Brain (organoid and tissue), 16 donors: ENCODE measurements at places on chromosomes 4 and X. TPM values are rescaled to one million over a fixed set of nuclear protein-coding genes. Genes with fewer than 3 reads are reported as not detected.

The GPRASP3 gene
- 5.3 TPM for polyA plus RNA-seq

The MAGEB2 gene
- not detected for polyA plus RNA-seq

The PABPC5 gene
- 0.76 TPM for polyA plus RNA-seq

The AFP gene
- polyA plus RNA-seq = not detected

The MAML3 gene
- 9.4 TPM for polyA plus RNA-seq

The SHISA3 gene
- 0.37 TPM for polyA plus RNA-seq

The TEX13C gene
- polyA plus RNA-seq = not detected

- DNase-seq = peak; percentile 65
Measured at GRCh38 chr4:2837904-2838496, 5.6 kb upstream of the ADD1 start.

- no peak for DNase-seq
Measured at GRCh38 chr4:71498002-71498401, 159.2 kb downstream of the SLC4A4 start.

DNA sequence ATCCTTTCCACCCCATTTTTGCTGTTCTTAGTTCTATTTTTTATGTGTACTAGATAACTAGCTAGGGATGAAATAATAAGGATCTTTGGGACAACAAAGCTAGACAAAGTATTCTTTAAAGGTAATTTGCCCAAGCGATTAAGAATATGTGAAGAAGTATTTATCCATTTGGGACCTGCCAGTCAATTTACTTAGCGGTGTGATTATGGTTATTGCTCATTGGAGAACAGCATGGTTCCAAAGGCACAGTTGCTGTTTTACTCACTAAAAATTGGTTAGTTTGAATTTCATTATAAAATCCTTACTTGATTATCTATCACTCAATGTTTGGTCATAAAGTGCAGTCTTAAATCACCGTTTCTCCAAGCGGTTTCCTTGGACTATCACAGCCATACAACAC, 124.1 kb downstream of the SNCA start:
- no peak for DNase-seq

- peak; percentile 76 for DNase-seq
Measured at GRCh38 chr4:146638786-146639505, at the start of gene POU4F2. TSS of gene POU4F2 (plus strand) at chr4:146638893. CDS start at chr4:146639141, 248 bp downstream.

DNA sequence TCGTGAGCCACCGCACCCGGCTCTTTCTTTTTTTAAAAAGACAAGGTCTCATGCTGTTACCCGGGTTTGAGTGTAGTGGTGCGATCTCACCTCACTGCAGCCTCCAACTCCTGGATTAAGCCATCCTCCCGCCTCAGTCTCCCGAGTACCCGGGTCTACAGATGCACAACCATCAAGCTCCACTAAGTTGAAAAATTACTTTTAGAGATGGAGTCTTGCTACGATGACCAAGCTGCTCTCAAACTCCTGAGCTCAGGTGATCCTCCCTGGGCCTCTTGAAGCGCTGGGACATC, 2.0 kb downstream of the SLC25A6 start:
- no peak for DNase-seq

DNA sequence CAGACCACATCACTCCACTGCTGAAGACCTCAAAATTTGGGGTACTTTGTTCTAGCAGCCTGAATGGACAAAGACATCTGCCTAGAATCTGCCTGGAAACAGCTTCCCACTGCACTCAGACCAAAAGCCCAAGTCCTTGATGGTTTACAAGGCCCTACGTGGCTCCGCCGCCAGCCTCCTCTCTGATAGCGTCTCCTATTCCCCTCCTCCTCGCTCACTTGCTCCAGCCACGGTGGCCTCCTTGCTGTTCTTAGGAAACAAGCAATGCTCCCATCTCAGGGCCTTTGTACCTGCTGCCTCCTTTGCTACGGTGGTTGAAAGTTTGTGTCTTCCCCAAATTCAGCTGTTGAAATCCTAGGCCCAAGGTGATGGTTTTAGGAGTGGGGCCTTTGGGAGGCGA, 34.7 kb upstream of the SORCS2 start:
- no peak for DNase-seq

DNA sequence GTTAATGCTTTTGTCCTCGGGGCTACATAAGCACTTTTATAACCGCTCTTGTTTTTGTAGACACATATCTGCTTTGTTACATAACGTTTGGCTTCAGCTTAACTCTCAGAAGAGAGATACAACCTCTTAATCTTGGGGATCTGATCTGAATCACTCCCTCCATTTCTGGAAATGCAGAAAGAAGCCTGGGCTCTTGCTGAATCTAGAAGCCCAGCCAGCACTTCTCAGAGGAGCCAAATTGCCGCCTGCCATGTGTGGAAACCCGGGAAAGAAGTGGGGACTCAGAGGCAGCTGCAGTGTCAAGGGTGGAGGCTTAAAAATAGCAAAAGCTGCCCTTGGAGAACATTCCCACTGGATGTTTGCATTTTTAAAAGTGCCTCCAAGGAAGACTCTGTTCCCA, 69.3 kb upstream of the LDB2 start:
- DNase-seq = no peak

DNA sequence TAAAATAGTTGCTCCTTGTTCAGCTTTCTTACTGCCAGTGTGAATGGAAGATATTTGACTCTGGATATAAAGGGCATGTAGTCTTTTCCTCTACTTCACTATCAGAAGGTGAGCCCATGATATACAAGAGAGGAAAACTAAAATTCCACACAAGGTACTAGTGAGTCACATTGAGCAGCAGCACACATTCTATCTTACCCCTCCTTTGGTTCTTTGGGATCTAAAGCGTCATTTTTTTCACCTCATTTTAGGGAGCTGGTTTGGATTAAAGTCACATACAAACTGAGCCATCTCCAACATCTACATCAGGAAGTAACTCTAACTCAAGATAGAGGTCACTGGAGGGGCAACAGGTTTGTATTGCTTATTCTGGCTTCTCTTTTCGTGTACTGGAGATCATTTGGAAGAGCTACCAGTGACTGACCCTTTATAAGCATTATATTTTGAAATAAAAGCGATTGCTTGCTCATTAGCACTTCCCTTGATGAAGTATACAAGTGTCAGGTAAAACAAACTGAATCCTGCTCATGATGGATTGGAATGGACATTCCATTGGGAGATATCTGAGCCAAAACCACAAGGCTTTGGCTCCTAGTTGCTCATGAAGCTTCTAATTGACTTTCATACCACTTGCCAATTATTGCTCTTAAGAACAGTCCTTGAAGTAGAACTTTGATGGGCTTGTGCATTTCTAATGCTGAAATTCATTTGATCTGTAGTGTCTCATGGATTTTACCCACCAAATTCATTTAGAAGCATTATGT, 124.1 kb downstream of the SPCS3 start:
- DNase-seq = no peak

- DNase-seq = no peak
Measured at GRCh38 chr4:4182835-4183568, 43.7 kb downstream of the OTOP1 start.

GRCh38 chr4:125187226-125188176, 127.3 kb upstream of the FAT4 start:
- DNase-seq = no peak

DNA sequence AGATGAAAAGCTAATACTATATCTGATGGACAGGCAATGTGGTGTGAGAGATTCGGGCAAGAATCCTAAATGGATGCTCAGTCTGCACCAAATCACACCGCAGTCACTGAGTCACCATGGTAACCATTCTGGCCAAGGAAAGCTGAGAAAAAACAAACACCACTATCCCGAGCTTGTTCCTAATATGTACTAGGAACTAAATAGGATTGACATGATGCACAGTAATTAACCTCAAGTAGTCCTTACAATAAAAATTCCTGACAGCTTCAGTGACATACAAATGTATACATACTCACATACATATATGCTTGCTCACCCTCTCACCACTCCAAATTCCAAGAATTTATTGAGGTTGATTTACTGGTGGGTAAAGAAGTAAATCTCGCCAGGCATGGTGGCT, 1.1 kb upstream of the RAB40A start:
- DNase-seq = peak; percentile 56

DNA sequence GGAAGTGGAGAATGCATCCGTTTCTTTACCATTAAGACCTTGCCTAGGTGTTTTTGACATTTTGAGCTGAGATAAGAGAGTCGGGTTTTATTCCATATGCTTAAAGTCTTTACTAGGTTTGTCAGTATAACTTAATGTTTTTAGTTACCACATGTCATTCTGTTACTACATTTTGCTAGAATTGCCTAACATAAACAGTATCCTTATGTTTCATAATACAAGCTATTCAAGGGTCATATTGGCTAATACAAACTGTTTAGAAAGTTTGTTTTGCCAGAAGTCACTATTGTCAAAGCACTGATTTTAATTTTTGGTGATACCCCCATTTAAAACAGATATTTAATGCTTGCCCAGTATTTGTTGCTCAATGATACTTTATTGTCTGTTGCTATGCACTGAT, 427.7 kb upstream of the MAGEB2 start:
- DNase-seq = no peak

GRCh38 chr4:88017516-88018297, 10.3 kb downstream of the PKD2 start:
- peak; percentile 35 for DNase-seq

DNA sequence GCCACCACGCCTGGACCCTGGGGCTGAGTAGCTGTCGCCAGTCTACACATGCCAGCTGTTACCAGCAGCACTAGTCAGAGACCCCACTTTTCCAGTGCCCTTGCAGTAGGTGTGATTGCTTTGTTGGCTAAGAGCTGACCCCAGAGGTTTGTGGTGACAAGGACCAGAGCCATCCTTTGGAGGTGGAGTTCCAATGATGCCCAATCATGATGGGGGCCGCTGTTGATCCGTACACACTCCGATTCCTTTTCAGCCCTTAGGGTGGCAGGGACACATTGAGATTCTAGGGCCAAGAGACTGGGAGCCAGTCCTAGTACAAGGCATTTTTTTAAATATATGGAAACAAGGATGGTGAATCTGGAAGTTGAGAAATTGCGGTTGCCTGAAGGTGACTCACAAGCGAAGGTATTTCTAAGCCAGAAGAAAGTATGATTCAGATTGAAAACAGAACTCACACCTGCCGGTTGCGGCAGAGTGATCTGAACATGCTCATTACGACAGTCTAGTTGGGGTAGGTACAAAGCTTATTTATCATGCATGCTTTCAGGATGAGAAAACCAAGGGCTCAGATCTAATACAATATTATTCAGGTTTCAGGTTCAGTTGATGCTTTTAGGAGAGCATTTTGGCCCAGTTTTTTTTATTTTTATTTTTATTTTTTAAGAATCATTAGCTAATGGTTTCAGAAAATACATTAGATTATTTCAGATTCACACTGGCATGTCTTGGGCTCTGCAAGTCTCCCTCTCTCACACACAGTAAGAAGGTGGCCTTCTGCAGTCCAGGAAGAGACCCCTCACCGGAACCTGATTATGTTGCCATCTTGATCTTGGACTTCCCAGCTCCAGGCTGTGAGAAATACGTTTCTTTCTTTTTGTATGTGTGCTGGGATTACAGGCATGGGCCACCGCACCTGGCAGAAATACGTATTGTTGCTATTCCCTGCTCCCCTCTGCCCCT, 43.4 kb downstream of the SHROOM2 start:
- DNase-seq = no peak

- DNase-seq = no peak
Measured at GRCh38 chrX:149198980-149199732, 305.9 kb downstream of the IDS start.

GRCh38 chr4:101888472-101888871, 97.9 kb downstream of the BANK1 start:
- DNase-seq = no peak

- DNase-seq = no peak
Measured at GRCh38 chrX:110000847-110001713, 1.8 kb upstream of the TMEM164 start.

DNA sequence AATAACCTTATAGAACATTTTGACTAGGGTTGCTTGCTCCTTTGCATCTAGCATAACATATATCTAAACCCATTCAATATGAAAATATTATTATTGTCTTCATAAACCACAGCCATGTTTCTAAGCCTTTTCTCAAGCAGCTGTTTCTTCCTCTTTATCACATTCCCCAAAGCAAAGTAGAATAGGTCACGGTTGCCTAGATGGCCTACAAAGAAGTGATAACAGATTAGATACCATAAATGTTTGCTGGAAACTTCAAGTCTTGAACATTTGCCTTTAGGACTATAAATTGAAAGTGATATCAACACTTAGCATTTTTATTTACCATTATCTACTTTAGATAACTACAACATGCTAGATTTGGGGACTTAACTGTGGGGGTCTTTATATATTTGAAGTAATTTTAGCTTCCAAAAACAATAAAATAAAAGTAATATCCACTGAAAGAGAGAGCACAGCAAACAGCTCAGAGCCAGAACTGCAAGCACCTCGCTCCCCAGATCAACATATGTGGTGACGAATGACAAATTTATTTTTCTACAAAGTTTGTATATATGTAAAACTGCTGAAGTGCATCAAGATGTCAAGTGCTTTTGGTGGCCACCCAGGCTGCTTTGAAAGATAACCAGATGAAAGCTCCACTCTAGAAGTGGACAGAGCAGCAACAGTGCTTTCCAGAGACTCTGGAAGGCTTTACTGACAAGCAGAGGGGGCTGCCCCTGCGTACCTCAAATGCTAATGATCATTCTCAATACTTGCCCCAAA, 8.0 kb downstream of the HHIP start:
- DNase-seq = no peak
